ENCODE measurements at places on chromosomes 2 and 18.

- DNase-seq = no peak
- no peaks in the 10 kb centered on the region for H3K4me1 ChIP-seq
- H3K36me3 ChIP-seq = no peaks in the 10 kb centered on the region
These were observed 6.7 kb upstream of the TMEM177 start for GRCh38 chr2:119672161-119672862.

DNA sequence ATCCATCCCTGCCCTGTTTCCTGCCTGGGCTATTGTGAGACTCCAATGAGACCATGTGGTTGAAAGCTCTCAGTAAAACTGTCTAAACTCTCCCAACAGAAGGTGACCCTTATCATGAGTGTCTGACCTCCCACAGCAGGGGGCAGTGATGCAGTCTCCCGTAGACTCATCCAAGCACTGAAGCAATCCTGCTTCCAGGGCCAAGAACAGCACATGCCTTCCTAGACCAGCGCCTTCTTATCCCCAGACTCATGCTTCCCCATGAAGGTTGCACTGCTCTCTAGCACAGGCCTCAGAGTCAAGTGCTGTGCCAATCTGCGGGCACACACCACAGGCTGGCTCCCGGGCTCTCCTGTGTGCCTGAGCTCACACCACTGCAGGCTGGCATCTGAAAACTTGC lies 112.3 kb downstream of the TNS1 start:
- no peak overlapping the region for H3K4me3 ChIP-seq
- H3K4me1 ChIP-seq = peaks cover 10% of the 10 kb centered on the region
- H3K27ac ChIP-seq = peak overlapping the region; percentile 82
- peak; percentile 93 for DNase-seq

- no peak for DNase-seq
- H3K4me1 ChIP-seq = peaks cover 29% of the 10 kb centered on the region
- no peaks in the 10 kb centered on the region for H3K36me3 ChIP-seq
- H3K27ac ChIP-seq = no peak overlapping the region
- no peak overlapping the region for H3K4me3 ChIP-seq
These were observed 85.1 kb downstream of the GREB1L start for GRCh38 chr18:21327101-21327500.

DNA sequence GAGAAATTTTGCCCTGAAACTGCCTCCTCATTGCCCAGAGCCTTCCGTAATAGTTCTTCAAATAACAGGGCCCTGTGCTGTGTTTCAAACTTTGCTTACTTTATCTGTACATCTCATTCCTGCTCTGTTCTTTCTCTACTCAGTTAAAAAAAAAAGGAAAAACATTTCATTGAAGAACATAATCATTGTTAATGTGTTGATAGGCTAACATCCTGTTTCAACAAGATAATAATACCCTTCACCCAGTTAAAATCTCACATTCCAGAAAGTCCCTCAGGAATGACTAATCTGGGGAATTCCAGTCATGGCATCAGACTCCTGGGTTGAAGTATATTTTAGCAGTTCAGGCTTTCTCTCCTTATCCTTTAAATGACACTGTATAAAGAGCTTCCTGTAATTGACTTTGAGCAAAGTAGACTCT lies 45.6 kb upstream of the ITGAV start:
- H3K27ac ChIP-seq = peak overlapping the region; percentile 88
- H3K4me1 ChIP-seq = peaks cover 60% of the 10 kb centered on the region
- peak overlapping the region; percentile 56 for H3K4me3 ChIP-seq
- H3K36me3 ChIP-seq = no peaks in the 10 kb centered on the region

DNA sequence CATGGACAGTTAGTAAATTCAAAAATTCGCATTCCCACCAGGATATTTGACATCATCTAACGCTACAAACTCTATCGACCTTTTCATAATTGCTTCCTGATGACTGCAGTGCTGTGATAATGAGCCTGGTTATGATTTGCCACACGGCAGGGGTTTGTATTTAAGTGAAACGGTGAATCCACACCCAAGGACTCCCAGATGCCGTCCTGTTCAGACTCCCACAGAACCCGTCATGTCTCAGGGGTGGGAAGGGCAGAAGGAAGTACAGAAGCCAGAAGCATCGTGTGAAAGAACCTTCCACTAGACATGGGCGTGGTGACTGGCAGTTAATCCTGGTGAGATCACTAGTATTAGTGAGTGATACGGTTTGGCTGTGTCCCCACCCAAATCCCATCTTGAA lies 91.2 kb upstream of the TMEM18 start:
- no peak overlapping the region for H3K27ac ChIP-seq
- H3K4me3 ChIP-seq = no peak overlapping the region
- no peaks in the 10 kb centered on the region for H3K4me1 ChIP-seq

- DNase-seq = no peak
- no peaks in the 10 kb centered on the region for H3K27me3 ChIP-seq
- H3K36me3 ChIP-seq = no peaks in the 10 kb centered on the region
These were observed 970.4 kb downstream of the EPHA4 start for GRCh38 chr2:220601674-220602073.

Measured in GM23248 (cell line).